CD4-positive, alpha-beta memory T cell (primary cell): ENCODE measurements at places on chromosomes 11 and 22.
A peak's percentile ranks its signal among the peaks of the same experiment; 100 is the strongest.

GRCh38 chr22:36745301-36745995 is 30.5 kb downstream of the IFT27 start:
- DNase-seq = no peak

DNA sequence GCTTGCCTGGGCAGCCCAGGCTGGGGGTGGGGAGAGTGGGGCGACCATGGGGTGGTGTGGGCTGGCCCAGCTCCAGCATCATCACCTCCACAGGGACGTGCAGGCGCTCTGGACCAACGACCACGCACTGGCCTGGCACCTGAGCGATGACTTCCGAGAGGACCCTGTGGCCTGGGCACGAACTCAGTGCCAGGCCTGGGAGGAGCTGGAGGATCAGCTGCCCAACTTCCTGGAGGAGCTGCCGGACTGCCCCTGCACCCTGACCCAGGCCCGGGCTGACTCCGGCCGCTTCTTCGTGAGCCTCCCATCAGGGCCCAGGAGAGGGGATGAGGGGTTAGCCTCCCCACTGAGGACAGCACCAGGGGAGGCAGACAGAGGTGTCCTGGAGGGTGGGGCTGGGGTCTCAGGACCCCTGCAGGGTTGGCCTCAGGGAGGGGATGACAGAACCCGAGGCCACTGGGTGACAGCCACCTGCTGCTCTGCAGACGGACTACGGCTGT is 3.8 kb downstream of the SUSD2 start:
- DNase-seq = no peak

- no peak for DNase-seq
Measured at GRCh38 chr22:24201681-24202614, 20.7 kb downstream of the SUSD2 start.

DNA sequence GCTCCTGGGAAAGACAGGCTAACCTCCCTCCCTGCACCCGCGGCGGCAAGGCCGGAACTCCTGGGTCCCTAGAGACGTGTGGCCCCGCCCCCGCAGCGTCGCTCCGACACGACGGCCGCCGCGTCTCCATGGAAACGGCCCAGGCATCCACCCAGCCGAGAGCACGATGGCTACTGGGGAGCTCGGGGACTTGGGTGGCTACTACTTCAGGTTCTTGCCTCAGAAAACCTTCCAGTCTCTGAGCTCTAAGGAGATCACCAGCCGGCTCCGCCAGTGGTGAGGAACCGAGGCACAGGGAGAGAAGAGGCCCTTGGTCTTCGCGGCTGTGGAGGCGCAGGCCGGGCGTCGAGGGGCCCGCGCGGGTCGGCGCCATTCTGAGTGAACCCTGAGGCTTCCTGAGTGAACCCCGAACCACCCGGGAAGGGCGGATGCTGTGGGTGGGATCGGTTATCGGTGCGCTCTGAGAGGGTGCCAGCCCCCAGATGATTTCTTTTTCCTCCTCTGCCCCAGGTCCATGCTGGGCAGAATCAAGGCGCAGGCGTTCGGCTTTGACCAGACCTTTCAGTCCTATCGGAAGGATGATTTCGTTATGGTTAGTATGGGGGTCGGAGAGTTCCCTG is at the start of gene CFAP300:
CFAP300 (plus strand) TSS at position 133 of the 620 bp plus-strand sequence; CDS start at position 167, 34 bp downstream.
- peak; percentile 26 for DNase-seq

DNA sequence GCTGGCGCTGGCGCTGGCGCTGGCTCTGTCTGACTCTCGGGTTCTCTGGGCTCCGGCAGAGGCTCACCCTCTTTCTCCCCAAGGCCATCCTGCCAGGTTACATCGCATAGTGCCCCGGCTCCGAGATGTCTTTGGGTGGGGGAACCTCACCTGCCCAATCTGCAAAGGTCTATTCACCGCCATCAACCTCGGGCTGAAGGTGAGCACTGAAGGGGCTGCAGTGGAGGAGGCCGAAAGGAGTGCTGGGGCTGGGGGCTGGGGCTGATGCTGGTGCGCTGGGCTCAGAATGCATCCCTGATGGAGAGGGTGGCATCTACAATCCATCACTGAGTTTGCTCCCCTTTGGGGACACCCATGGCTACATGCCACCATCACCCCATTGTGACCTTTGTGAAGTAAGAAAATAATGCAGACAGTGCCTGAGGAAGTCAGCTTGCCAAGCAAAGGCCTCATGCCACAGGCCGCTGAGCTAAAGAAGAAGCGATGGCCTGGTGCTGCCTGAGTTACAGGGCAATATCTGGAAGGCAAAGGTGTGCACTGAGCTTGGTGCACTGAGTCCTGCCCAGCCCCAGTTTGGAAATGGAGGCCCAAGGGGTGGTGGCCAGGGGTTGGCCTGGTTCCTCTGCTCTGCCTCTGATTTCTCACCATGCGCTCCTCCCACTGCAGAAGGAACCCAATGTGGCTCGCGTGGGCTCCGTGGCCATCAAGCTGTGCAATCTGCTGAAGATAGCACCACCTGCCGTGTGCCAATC is 620 bp downstream of the SMPD1 start:
- DNase-seq = peak; percentile 22

DNA sequence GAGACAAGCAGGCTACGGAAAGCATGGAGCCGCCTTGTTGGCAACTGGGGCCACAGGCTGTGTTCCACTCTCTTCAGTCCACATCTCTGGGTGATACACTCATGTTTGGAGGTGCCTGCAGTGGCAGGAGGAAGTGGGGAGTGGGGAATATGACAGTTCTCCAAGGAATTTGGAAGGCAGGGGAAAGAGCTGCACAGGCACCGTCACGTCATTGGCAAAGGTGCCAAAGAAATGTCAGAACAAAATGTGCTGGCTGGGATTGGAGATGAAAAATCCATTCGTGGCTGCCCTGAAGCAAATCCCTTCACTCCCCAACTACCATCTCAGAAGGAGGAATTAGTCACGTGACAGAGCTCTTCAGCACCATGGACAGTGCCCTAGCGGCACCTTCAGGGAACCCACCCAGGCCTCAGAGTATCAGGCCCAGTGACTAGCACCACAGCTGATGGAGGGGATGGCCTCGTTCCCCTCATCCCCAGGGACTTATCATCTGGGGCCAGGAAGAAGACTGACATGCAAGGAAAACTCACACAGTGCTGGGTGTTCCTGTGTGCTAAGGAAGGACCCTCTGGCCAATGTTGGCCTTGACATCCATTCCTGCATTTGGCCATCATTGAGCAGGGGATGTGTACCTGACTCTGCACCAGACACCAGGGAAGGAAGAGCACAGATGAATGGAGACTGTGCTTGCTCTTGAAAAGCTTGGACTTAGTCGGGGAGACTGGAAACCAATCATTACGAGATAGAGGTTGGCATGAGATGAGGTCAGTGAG is 48.5 kb upstream of the PRDM11 start:
- no peak for DNase-seq

DNA sequence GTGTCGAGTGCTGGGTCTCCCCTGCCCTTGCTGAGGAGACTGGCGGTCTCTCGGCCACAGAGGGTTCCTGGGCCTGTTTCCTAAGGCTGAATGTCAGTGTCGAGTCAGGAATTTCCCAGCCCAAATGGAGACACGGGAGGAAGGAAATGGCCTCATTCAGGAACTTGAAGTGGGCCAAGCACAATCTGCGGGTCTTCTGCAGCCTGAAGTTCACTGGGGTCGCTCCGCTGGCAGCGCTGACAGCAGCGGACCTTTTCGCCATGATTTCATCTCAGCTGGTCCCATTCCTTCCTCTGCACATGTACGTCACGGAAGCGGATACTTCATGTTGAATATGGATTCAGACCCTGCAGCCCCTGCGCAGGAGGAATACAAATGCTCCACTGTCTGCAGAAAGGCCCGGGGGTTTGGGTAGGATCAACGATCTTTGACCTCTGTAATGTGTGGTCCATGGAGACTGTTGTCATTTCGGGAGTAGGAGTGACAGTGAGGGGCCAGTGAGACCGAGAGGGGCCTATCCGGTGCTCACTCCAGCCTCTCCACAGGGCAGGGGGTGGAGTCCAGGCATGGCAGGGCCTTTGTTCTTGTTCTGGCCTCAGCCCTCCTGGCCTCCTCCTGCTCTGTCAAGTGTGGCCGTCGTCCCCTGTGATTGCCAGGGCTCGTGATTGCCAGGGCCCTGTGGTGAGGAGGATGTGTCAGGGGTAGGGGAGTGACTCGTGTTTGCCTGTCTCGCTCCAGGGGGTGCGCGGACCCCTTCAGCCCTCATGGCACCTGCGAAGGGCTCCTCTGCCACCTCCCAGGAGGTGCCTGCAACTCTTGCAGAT is 402.3 kb downstream of the TBC1D22A start:
- DNase-seq = no peak

DNA sequence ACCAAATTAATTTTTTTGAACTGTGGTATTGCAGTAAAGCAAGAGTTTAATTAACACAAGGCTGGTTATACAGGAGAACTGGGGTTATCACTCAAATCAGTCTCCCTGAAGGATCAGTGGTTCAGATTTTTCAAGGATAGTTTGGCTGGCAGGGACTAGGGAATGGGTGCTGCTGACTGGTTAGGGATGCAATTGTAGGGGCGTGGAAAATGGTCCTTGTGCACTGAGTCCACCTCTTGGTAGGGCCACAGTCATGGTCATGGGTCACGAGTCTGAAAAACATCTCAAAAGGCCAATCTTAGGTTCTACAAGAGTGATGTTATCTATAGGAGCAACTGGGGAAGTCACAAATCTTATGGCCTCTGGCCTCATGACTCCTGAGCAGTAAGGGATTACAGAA is 27.9 kb downstream of the MCHR1 start:
- no peak for DNase-seq

GRCh38 chr22:48438800-48439559 is 1388.7 kb downstream of the BRD1 start:
- no peak for DNase-seq

- no peak for DNase-seq
Measured at GRCh38 chr11:110955776-110956175, 243.5 kb upstream of the ARHGAP20 start.

DNA sequence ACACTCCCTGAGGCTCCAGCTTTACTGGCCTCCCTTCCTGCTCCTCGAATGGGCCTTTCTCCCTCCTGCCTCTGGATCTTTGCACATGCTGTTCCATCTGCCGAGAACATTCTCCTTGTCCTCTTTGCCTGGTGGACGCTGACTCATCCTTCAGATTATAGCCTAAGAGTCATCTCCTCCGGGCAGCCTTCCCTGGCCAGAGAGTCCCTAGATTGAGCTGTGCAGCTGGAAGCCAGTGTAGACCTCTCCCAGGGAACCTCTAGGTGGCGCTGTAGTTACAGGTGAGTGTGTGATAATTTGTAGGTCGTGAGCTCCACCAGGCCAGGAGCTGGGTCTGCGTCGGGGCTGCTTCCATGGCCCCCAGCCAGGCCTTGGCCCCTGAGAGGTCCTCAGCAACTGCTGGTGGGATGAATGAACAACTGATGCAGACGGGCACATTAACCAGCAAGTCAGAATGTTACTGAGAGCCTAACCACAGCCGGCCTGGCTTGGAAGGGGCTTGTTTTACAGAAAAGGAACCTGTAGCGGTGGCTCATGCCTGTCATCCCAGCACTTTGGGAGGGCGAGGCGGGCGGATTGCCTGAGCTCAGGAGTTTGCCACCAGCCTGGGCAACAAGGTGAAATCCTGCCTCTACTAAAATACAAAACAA is 8.7 kb downstream of the PNPLA5 start:
- peak; percentile 13 for DNase-seq

- no peak for DNase-seq
Measured at GRCh38 chr11:55726715-55727324, 46.4 kb upstream of the OR5D13 start.

DNA sequence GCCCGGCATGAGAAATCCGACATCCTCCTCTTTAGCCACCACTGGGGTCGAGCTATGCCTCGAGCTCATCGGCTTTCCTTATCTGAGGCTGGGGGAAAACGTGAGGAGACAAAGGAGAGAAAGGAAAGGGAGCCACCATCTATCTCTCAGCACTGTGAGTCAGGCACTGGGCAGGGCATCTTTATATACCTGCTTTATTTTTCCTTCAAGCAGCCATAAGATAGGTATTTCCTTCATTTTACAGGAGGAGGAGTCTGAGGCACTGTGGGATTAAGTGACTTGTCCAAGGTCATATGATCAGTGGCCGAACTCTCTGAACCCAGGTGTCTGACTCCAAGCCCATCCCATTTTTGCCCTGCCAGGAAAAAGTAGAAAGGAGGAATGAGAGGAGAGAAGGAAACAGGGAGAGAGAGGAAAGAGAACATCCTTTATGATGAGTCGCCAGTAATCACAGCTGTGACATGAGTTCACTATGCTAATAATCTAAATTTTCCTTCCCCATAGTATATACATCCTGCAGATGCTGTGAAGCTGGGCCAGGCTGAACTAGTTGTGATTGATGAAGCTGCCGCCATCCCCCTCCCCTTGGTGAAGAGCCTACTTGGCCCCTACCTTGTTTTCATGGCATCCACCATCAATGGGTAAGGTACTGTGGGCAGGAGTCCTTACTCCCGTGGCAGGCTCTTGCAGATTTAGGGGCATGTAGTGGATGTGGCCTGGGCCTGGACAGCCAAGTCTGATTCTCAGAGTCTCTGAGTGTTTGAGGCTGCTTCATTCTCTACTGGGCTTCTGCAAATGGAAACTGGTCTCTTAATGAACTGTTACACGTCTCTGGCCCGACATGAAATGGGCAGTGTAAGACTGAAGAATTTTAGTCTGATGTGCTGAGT is 21.8 kb downstream of the NAT10 start:
- no peak for DNase-seq

GRCh38 chr11:6248248-6248647 is 9.4 kb downstream of the CNGA4 start:
- DNase-seq = no peak

GRCh38 chr11:114180301-114181055 is 115.7 kb upstream of the NNMT start:
- DNase-seq = no peak

DNA sequence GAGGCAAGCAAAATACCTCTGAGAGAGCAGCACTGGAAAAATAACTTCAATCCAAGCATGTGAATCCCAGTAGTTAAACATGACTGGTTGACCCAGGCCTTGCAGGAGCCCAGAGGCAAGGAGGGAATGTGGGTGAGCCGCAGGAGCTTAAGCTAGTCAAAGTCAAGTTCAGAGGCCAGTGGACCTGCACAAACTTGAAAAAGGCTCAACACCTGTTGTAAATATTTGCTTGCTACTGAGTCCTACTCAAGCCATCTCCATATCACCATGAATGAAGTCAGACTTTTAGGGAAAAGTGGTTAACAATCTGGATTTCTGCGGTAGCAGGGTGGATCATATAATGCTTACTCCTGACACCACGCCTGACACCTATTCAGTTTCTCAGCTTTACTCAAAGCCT is 4.8 kb upstream of the CAT start:
- DNase-seq = no peak

- DNase-seq = no peak
Measured at GRCh38 chr11:119907878-119908572, 179.0 kb upstream of the NECTIN1 start.

DNA sequence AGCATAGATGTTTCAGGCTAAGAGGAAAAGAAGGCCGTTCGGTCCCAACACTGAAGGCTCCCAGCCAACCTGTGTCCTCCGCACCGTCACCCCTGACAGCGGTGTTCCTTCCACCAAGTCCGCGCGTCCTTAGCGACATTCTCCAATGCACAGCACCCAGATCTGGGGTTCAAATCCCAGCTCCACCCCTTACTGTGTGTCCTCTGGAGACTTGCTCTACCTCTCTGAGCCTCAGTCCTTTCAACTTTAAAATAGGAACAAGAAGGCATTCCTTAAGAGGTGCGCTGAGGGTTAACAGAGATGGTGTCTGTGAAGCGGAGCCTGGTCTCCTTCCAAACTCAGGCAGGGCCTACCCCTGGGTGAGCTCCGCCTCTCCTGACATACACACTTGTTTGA is 224.0 kb downstream of the MN1 start:
- no peak for DNase-seq
